ENCODE measurements at places on chromosomes 3 and 15. TPM values are rescaled to one million over a fixed set of nuclear protein-coding genes. Genes with fewer than 3 reads are reported as not detected.

DNA sequence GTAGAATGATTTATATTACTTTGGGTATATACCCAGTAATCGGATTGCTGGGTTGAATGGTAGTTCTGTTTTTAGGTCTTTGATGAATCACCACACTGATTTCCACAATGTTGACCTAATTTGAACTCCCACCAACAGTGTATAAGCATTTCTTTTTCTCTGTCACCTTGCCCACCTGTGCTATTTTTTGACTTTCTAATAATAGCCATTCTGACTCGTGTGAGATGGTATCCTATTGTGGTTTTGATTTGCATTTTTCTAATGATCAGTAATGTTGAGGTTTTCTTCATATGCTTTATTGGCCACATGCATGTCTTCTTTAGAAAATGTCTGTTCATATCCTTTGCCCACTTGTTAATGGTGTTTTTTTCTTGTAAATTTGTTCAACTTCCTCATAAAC, 340.8 kb downstream of the PLOD2 start:
- no peak overlapping the region for H3K4me3 ChIP-seq
- DNase-seq: no peak
- H3K4me1 ChIP-seq: no peaks in the 10 kb centered on the region

- H3K27me3 ChIP-seq: peaks cover 84% of the 10 kb centered on the region
- H3K4me3 ChIP-seq: no peak overlapping the region
- DNase-seq: no peak
- H3K4me1 ChIP-seq: no peaks in the 10 kb centered on the region
- no peaks in the 10 kb centered on the region for H3K36me3 ChIP-seq
- H3K27ac ChIP-seq: no peak overlapping the region
Measured at GRCh38 chr3:43923104-43923882, 232.6 kb downstream of the ABHD5 start.

The TNNC1 gene
- 8,962 TPM for total RNA-seq

DNA sequence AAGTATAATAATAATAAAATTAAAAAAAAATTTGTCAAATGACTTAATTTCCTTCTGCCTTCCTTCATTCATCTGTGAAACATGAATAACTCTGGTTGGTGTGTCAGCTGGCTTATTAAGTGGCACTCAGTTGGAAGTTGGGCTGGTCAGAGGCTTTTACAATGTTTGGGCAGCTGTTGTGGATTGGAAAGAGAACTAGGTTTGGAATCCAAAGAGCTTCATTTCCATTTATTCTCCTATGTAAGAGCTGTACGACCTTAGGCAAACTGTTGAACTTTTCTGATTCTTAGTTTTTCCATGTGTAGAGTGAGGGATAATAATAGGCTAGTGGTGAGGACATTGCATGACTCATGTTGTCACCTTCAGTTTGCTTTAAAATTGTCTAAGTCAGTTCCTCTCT, 606.7 kb downstream of the PDCD6IP start:
- H3K36me3 ChIP-seq: no peaks in the 10 kb centered on the region
- H3K4me3 ChIP-seq: no peak overlapping the region
- no peaks in the 10 kb centered on the region for H3K4me1 ChIP-seq

GRCh38 chr15:86384186-86384585, 304.5 kb downstream of the AGBL1 start:
- DNase-seq: no peak
- peaks cover 50% of the 10 kb centered on the region for H3K27me3 ChIP-seq
- no peaks in the 10 kb centered on the region for H3K36me3 ChIP-seq
- no peak overlapping the region for H3K27ac ChIP-seq
- H3K4me3 ChIP-seq: no peak overlapping the region
- no peaks in the 10 kb centered on the region for H3K4me1 ChIP-seq

- peak overlapping the region; percentile 81 for H3K27ac ChIP-seq
- no peak overlapping the region for H3K4me3 ChIP-seq
- peaks cover 68% of the 10 kb centered on the region for H3K4me1 ChIP-seq
- no peaks in the 10 kb centered on the region for H3K36me3 ChIP-seq
- no peak for DNase-seq
Measured at GRCh38 chr3:167874671-167875372, 139.3 kb downstream of the SERPINI1 start.

DNA sequence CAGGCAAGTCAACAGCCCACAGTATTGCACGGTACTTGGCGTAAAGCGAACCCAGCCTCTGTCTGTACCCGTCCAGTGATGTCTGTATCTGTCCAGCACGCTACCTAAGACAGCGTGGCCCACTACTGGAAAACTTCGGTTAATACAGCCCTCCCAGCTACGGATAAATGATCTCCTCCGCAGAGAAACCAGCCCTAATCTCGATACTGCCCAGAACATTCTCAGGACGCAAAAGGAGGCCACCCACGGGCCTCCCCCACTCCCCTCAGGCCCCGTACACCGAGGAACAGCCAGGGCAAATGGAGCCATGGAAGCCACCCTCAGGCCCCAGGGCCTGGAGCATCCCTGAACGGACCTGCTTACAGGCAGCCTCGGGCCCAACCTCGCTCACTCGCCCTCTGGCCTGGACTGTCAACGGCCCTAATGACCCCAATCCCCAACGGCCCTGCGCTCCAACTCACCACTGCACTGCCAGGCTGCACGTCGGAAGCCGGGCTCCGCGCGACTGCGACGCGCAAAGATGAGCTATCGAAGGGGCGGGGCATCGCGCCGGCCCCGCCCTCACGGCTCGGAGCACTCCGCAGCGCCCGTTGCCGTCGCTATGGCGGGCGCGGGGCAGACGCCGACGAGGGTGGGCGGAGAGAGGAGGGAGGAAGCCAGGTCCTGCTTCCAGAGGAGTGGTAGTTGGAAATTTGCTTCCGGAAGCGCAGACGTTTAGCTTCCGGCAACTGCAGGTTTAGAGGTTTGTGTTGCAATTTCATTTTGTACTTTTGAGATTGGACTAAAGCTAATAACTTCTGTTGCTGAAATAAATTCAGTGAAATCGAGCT, at the start of gene SKIC8:
SKIC8 (minus strand) TSS at position 509 of the 830 bp plus-strand sequence. CDS start 3,923 bp downstream, outside the sequence.
- H3K36me3 ChIP-seq: peaks cover 2% of the 10 kb centered on the region
- peak within 1 kb of the TSS; percentile 82 for H3K27ac ChIP-seq
- DNase-seq: peak; percentile 92
- peaks cover 23% of the 10 kb centered on the region for H3K4me1 ChIP-seq
- H3K27me3 ChIP-seq: peaks cover 11% of the 10 kb centered on the region

The ZDHHC23 gene
- 2.7 TPM for total RNA-seq

DNA sequence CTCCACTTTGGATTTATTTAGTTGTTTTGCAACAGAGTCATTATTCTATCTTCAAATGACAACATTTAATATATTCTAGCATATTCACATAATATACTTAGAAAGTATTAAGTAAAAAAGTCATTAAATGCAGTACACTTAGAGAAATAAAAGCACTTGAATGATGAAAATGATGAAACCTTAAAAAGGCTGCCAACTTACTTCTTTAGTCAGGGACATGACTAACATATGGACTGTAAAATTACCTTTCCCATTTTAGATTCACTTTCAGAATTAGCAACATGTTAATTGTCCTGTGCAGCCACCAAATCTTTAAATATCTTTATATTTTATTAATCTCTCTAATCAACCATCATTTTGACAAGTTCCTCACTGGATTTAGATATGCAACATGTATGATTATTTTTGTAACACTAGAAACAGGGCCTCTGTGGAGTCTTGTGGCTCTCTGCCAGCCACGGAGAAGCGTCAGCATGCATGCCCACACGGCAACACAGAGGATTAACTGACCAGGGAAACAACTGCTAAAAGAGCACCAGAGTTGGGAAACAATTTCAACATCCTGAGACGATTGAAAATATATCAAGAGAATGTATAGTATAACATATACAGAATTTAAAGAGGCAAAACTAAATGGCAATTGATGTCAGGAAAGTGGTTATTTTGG, 95.7 kb downstream of the ANO10 start:
- no peaks in the 10 kb centered on the region for H3K4me1 ChIP-seq
- no peak overlapping the region for H3K4me3 ChIP-seq
- no peaks in the 10 kb centered on the region for H3K27me3 ChIP-seq

- H3K27me3 ChIP-seq: peaks cover 16% of the 10 kb centered on the region
- no peaks in the 10 kb centered on the region for H3K36me3 ChIP-seq
- H3K4me3 ChIP-seq: peak overlapping the region; percentile 52
- H3K4me1 ChIP-seq: peaks cover 12% of the 10 kb centered on the region
Measured at GRCh38 chr3:12869035-12869621, 27.8 kb upstream of the RPL32 start.

- H3K36me3 ChIP-seq: no peaks in the 10 kb centered on the region
- peaks cover 31% of the 10 kb centered on the region for H3K4me1 ChIP-seq
Measured at GRCh38 chr3:38268522-38268921, 2.9 kb downstream of the SLC22A13 start.

GRCh38 chr3:125357032-125357658, 18.0 kb downstream of the ZNF148 start:
- H3K36me3 ChIP-seq: no peaks in the 10 kb centered on the region
- H3K4me1 ChIP-seq: peaks cover 93% of the 10 kb centered on the region
- no peaks in the 10 kb centered on the region for H3K27me3 ChIP-seq
- peak overlapping the region; percentile 73 for H3K4me3 ChIP-seq

DNA sequence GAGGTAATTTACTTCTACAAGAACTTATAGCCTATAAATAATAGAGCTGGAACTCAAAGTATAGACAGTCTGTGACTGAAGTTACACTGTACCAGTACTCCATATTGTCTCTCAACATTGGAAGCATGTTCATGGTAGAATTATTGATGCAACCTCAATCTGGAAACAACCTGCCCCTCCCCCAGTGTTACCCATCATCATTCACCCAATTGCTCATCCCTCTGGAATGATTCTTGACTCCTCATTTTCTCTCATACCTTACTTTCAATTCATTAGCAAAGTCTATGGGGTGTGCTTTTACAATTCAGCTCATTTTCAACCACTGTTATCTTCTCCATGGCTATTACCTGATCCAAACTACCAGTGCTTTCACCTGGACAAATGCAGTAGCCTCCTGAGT, 151.7 kb downstream of the CPNE4 start:
- H3K27me3 ChIP-seq: peaks cover 7% of the 10 kb centered on the region
- no peaks in the 10 kb centered on the region for H3K4me1 ChIP-seq
- H3K36me3 ChIP-seq: no peaks in the 10 kb centered on the region
- H3K27ac ChIP-seq: no peak overlapping the region
- H3K4me3 ChIP-seq: no peak overlapping the region
- DNase-seq: no peak

The BCHE gene
- total RNA-seq: 2.3 TPM

DNA sequence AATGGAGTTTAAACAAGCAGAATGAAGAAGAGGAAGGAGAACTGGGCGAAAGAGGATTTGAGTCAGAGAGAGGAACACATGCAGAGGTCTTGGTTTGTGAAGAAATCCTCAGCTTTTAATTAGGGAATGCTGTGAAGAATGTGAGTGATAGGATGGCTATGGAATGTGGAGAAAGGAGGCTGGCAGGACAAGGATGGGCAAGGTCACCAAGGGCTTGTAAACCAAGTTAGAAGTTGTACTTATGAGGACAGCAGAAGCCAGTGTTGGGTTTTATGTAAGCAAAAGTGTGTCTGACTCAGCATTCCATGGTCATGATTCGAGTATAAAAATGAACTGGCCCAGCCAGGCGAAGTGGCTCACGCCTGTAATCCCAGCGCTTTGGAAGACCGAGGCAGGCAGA, 60.0 kb upstream of the IL12A start:
- peak overlapping the region; percentile 64 for H3K27ac ChIP-seq
- no peaks in the 10 kb centered on the region for H3K36me3 ChIP-seq
- H3K4me3 ChIP-seq: no peak overlapping the region

DNA sequence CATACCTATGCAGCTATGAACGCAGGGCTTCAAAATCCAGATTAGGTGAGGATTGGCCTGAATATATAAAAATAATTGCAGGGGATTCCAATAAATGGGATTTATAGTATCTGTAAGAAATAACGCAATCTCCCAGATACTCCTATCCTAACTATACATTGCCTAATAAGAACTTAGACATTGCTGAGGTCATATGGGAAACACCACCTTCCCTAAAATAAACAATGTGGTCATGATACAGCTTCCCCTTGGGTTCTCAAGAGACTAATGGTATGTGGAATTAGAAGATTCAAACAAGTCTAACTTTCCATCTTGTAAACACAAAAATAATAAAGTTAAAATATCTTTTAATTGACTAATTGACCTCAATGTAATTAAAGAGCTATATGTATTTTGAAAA, 28.2 kb downstream of the UBE3A start:
- DNase-seq: no peak
- no peaks in the 10 kb centered on the region for H3K27me3 ChIP-seq
- H3K4me1 ChIP-seq: peaks cover 90% of the 10 kb centered on the region

GRCh38 chr3:51830345-51830744, 31.1 kb upstream of the IQCF2 start:
- H3K36me3 ChIP-seq: no peaks in the 10 kb centered on the region
- H3K27me3 ChIP-seq: peaks cover 15% of the 10 kb centered on the region
- H3K27ac ChIP-seq: no peak overlapping the region
- no peaks in the 10 kb centered on the region for H3K4me1 ChIP-seq
- no peak for DNase-seq

The SYNM gene
- 378 TPM for total RNA-seq

- peaks cover 38% of the 10 kb centered on the region for H3K4me1 ChIP-seq
- H3K4me3 ChIP-seq: peak overlapping the region; percentile 48
- DNase-seq: peak; percentile 80
- peaks cover 63% of the 10 kb centered on the region for H3K36me3 ChIP-seq
- H3K27me3 ChIP-seq: no peaks in the 10 kb centered on the region
Measured at GRCh38 chr15:70062321-70062956, 35.3 kb downstream of the TLE3 start.

The FAM81A gene
- total RNA-seq: 2.9 TPM

Data from left ventricle myocardium inferior (tissue), 1 donor.